ENCODE measurements at places on chromosomes 3 and 15.

GRCh38 chr3:84958495-84959469 is at the start of gene CADM2:
Gene CADM2, plus strand, starts transcription at chr3:84958989.
- peak; percentile 96 for DNase-seq

DNA sequence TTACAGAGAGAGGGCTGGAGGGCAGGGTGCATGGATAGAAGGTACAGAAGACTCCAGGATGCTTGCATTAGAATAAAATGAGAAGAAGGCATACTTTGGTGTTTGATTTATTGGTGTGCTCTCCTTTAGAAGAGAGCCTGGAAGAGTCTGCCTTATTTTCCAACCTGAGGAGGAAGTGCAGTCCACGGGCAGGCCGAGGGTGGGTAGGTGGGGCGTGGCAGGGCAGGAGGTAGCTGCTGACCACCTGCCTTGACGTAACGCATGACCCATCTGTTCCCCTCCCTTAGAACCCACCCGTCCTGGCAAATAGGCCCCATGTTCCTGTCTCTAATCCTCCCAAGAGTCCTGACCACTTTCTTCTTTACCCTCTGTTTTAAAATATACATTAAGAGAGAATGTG is 222.3 kb upstream of the LYSMD4 start:
- DNase-seq: no peak

DNA sequence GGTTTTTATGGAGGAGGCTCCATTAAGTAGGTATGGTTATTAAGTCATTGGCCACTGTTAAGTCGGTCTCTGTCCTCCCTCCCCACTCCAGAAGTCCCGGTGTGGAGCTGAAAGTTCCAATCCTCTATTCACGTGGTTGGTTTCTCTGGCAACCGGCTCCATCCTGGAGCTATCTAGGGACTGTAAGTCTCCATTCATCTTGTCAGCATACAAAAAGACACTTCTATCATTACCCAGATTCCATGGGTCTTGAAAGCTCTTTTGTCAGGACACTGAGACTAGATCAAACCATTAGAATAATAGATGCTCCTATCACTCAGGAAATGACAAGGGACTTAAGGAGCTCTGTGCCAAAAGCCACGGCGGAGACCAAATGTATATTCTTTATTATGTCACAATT is 110.3 kb downstream of the PIK3CB start:
- no peak for DNase-seq

DNA sequence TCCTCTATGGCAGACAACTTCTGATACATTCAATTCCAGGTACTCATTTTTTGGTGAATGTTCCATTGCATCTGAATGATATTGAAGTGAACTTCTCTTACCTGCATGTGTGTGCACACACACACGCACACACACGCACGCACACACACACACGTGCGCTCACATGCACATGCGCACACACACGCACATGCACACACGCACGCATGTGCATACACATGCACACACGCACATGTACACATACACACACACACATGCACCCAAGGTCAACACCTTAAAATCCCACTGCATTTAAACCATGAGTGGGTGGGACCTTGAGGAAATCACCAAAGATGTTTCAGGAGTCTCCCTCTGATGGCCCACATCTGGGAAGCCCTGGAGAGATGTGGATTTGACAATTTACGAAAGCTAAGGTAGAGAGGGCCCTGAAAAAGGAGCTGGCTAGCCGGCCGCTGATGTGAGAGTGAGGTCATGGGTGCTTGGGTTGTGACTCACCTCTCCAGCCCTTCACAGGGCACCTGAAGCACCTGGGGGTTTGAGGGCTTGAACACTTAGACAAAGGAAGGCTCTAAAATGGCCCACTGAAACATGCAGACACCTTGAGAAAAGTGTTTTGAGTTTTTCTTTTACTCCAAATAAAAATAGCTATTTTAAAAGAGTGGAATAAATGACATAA is 269.1 kb upstream of the LRRFIP2 start:
- no peak for DNase-seq

GRCh38 chr15:94327356-94327936 is 96.1 kb downstream of the MCTP2 start:
- peak; percentile 50 for DNase-seq

DNA sequence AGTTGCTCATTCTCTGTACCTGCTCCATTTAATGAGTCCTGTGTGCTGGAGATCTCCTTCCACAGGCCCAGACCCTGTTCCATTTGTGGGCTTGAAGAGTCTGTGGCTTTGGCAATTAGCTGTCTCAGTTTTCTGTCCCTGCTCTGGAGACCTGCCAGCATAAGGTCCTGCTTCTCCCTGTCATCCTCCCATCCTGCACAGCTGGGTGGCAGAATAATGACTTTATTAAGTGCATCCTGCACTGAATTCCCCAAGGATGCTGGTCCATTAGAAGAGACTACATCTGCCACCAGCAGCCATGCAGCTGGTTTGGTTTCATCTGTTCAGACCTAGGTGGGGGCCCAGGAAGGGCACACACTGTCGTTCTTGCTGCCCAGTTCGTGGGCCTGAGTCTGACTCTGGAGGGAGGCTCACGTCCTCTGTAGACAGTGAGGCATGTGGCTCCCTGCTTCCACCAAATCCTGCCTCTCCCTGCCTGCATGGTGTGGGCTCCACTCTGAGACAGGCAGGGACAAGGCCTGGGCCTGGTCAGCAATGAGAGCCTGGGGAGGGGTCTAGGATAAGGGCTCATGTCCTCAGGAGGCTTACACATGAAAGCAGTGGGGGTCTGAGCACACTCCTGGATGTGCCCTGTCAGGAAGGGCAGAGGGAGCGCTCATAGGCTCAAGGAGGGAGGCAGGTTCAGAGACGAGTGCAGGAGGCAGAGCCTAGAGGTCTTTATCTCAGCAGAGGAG is 78.4 kb upstream of the PRR23E start:
- no peak for DNase-seq

DNA sequence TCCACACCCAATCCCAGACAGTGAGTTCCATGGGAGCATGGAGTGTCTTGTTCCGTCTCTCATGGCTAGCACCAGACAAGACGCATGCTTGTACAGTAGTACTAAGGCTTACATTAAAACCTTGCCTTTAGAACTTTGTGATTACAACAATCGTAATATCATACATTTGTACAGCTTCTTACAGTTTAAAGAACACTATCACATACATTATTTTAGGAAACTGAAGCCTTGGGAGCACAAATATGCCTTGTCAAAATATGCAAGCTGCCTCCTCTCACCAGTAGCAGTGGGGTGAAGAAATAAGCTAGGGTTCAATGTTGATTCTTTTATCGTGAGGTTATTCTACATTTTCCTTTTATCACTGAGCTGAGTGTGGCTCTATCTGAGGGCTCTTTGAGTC is 36.8 kb downstream of the ADAMTSL3 start:
- no peak for DNase-seq

DNA sequence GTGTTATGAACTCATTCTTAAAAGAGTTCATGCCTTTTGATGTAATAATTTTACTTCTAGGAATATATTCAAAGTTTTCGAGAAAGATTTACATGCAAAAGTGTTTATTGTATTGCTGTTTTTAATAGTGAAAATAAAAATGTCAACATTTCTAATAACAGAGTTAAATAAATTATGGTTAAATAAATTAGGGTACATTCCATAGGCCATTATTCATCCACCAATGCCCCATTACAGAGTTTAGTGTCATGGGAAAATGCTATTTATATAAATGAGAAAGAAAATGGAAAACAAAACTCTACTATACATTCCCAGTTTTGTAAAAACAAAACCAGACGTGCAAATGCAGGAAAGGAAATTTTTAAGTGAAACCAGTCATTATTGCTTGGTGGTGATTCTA is 538.1 kb upstream of the TBL1XR1 start:
- DNase-seq: no peak

GRCh38 chr15:81071120-81071519 is 63.0 kb upstream of the CFAP161 start:
- peak; percentile 24 for DNase-seq

DNA sequence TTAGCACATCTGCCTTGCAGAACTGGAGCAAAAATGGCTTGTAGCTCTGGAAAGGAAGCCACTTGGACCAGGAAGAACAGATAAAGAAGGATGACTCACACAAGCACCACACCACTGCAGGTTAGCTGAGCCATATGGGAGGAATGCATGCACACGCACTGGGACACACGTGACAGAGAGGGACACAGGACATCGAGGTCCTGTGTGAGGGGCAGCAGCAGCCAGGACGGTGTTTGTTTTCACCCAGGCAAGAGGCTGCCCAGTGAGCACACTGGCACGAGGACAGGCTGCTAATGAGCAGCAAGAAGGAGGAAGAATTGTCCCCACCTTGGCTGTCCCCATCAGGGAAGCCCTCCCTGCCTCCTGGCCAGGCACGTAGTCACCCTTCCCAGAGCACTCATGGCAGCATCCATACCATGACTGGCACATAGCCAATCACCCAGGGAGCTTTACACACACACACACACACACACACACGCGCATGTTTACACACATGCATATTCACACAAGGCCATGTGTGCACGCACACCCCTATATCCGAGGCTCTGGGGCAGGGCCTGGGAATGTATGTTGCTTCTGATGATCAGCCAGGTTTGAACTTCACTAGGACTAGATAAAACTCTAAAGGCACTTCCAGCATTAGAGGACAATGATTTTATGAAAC is 24.0 kb upstream of the SPTBN5 start:
- DNase-seq: peak; percentile 67

DNA sequence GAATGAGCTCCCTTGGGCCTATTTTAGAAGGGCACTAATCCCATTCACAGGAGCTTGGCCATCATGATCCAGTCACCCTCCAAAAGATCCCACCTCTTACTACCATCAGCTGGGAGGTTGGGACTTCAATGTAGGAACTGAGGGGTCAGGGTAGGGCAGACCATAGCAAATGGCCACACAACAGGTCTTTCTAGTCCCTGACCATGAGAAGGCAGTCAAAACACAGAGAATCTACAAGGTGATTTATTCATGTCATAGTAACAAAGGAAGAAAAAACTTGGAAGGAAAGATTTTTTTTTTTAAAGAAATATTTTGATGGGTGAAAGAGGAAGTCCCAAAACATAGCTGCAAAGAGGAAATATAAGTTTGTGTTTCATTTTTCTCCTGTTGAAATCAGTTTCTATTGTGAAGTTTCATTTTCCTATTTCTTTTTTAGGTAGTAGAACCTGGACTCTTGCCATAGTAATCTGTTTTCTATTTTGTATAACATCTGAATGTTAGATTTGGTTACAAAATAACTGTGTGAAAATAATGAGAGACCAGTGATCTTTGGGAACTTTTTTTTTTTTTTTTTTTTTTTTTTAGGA is 23.5 kb upstream of the TNFSF10 start:
- DNase-seq: no peak

- peak; percentile 42 for DNase-seq
Measured at GRCh38 chr3:24595796-24596195, 101.1 kb upstream of the THRB start.

GRCh38 chr15:90730290-90730689 is 13.1 kb downstream of the BLM start:
- DNase-seq: no peak

- no peak for DNase-seq
Measured at GRCh38 chr3:173732237-173732636, 334.7 kb downstream of the NLGN1 start.

DNA sequence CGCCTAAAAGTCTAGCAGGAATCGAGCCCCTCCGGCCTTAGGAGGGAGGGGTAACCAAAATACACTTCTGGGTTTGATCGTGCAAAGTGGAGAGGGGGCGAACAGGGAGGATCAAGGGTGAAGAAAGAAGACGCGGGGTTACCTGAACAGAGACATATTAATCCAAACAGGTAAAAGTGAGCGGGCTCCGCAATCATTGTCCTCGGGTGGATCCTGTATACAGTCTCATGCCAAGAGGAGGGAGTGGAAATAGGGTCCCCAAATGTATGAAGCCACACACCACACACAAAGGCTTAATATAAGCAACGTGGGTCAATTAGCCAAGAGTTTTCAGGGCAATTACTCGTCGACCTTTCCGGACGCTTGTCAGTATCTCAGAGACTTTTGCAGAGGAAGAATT is 749.5 kb downstream of the ROBO1 start:
- DNase-seq: no peak

DNA sequence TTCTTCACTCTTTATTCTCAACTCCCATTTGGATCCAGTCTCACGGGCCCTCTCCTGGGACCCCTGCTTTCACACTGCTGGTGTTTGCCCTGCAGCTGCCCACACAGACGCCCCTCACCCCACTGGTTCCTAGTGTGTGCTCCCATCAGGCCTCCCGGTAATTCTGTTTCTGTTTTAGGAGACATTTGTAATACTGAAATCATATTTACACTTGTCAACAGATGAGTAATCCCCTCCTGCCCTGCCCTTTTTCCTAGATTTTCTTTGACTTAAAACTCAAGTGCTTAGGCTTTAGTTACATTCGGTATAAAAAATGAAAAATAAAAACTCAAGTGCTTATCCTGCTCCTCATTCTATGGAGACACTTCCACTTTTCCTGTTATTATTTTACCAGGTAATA is 18.4 kb upstream of the ABTB1 start:
- no peak for DNase-seq

- DNase-seq: no peak
Measured at GRCh38 chr3:14804835-14805780, 13.7 kb upstream of the FGD5 start.

- no peak for DNase-seq
Measured at GRCh38 chr15:78621810-78622402, 1.1 kb upstream of the CHRNA3 start.

- DNase-seq: no peak
Measured at GRCh38 chr3:134677196-134677986, 26.6 kb upstream of the KY start.

DNA sequence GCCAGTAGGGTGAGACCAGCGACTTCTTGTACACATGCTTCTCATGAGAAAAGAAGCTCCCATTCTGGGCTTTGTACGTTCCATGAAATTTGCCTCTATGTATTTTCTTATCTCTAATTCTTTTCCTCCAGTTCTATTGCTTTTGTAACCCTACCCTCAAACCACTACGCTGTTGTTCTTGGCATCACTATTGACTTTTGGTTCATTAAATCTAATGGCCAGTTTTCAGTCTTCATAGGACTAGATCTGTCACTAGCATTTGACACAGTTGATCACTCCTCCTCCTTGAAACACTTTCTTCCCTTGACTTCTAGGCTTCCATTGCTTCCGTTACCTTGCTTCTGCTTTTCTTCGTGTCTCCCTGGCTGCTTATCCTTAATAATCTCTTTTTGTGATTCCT is 121.7 kb upstream of the GOLGA6L4 start:
- DNase-seq: no peak

DNA sequence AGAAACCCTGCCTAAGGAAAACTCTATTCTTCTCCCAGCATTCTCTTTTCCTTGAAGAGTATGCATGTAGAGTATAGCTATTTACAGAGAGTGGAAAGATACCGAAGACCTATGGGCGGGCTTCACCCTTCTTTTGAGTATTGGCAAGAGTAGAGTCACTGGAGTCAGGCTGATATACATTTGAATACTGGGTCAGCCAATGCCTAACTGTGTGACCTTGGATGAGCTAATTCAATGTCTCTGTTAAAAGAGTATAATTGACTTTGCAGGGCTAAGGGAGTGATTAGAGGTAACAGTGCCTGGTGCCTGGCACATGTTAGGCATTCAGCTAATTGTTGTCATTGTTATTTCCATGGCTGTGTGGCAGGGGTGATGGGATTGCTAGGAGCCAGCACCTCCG is 75.6 kb downstream of the TUSC7 start:
- no peak for DNase-seq
